ENCODE measurements at places on chromosomes 16 and 17.

- DNase-seq = no peak
Observed at GRCh38 chr16:74898659-74899058, 86.3 kb downstream of the WDR59 start.

DNA sequence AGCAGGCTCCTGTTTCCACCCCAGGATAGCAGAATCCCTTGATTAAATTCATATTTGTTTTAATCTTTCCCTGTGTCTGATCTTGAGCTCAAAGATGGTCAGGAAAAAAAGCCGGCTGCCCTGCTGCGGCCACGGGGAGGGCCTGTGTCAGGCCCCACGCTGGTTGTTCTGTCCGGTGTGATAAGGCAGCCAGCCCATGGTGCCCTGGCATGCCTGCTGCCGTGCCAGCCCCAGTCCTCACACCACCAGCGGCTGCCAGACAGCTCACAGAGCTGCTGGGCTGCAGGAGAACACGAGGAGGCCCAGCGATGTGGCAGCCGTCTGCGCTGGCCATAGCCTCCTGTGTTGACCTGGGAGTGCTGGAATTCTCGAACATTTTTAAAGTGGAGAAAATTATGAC lies 34.7 kb upstream of the BRD7 start:
- no peak for DNase-seq

DNA sequence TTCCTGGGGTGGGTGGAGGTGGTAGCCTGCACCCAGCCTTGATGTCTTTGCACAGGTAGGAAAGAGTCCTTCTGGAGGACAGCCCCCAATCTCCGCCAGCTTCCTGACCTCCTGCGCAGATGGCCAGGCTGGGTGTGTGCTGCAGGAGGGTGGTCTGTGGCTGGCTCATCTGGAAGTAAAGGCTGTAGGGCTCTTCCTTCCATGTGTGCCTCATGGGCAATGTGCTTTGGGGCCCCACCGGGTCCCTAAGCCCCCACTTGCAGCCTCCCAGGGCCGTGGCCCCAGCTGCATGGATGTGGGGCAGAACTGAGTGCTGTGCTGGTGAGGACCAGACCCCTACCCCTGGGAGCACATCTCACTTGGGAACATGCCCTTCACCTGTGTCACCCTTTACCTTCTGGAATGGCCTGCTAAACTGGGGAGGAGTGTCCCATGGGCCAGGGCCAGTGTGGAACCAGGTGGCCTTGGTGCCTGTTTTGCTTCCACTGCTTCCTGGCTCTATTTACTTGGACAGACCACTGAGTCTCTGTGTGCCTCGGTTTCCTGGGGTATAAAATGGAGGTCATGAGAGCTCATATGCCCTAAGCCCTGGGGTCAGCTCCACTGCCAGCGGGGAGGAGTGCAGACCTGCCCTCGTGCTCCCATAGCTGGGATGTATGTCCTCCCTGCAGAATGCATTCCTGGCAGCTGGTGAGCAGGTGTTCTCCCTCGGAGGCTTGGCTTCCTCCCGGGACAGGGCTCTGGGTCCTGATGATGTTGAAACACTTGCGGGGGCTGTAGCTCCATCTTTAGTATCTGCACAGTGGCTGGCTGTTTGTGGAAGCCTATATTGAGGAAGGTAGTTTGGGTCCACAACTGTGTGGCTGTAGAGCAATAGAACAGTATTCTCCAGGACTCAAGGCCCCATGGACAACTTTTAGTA lies 18.0 kb downstream of the MPRIP start:
- no peak for DNase-seq

DNA sequence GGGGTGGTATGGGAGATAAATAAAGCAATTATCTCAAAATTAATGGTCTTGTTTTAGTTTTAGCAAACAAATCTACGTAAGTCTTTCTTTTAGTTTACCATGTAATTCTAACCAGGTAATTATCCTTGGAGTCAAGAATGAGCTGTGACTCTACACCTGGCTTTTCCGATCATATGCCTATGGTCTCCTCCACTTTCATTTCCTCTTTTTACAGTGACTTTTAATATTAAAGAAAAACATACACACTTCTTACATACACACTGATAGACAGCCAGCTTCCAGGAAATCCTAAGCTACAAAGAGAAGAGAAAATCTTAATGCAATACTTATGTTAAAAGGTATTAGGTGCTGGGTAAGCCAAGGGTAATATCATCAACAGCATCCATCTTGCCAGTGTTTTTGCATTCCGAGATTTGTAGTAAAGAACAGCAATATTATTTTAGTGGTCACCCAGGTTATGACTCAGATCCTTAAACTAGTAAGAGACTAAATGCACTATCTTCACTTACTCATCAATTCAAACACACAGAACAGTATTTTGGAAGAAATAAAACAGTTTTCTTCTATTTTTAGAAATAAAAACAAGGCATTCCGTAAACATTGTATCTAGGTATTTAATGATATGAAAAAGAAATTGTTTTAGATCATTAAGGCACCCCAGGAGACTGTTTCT lies 4.4 kb upstream of the IRX5 start:
- DNase-seq = no peak

All from activated CD8-positive, alpha-beta T cell treated with anti-CD3 and anti-CD28 coated beads for 36 hours (primary cell).